ENCODE measurements at places on chromosomes 2 and 18.

DNA sequence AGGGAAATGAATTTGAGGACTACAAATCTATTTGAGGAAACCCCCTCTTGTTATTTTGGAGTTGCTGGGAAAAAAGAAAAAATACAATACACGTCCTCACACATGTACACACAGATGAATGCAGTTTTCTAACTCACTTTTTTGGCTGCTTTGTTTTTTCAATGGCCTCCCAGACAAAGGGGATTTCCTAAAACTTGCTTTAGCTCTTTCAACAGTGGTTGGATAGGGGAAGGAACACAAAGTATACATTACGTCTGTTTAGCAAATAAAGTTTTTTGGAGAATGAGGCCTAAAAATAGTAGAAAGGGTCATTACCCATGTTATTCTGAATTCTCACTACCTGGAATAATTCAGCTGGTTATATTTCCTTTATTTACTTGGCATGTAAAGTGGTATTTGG lies 125.3 kb upstream of the ITGB6 start:
- no peak for DNase-seq

- DNase-seq, result no peak
These were observed 21.9 kb upstream of the ID2 start for GRCh38 chr2:8659735-8660492.

DNA sequence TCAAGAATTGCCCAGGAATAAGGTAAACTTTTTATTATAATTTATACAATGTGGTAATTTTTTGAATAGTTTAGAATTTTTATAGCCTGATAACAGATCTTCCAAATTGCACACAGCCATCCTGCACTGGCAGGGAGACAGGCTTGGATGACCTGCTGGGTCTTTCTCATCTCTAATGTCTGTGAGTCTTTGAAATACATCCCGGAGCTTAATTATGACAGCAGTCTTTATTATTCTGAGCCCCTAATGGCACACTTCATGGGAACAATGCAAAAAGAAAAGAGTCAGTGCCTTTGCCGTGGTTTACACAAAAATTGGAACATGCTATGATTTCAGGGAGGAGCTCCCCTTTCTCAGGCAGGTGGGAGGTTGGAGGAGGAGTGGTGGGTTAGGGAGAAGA lies 71.0 kb downstream of the TMEM182 start:
- DNase-seq, result no peak

- no peak for DNase-seq
These were observed 505.4 kb downstream of the CPS1 start for GRCh38 chr2:211061612-211062296.

DNA sequence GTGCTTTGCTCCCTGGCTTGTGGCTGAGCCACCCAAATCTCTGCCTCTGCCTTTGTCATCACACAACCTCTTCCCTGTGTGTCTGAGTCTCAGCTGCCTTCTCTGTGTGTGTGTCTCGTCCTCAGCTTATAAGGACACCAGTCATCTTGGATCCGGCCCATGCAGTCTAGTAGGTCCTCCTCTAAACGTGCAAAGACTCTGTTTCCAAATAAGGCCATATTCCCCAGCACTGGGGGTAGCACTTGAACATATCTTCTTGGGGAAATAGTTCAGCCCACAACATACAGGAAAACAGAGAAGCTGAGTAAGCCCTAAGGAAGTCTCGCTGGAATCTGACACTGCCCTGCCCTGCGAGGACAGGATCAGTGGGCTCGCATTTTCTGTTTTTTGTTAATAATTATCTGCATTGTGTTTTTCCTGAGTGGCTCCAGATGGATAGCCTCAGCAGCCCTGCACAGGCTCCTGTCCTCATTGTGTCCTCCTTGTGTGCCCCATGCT lies 42.1 kb downstream of the MTCL1 start:
- peak; percentile 68 for DNase-seq

DNA sequence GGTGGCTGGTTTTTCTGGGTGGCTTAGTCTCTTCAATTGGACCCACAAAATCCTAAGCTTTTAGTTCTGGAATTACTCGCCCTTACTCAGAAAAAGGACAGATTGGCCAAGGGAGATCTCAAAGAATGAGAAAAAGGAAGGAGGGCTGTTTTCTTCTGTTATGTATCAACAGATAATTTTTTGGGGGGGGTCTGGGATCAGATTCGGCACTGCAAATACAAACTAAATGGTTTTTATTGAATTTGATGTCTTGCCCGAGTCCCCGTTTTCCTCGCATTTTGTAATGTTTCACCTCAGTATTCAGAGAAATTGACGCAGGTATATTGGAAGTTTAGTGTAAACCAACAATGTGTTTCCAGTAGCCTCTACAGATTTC lies 762 bp downstream of the YIPF4 start:
- DNase-seq, result no peak

- no peak for DNase-seq
These were observed 514.0 kb downstream of the GALR1 start for GRCh38 chr18:77763530-77764145.

DNA sequence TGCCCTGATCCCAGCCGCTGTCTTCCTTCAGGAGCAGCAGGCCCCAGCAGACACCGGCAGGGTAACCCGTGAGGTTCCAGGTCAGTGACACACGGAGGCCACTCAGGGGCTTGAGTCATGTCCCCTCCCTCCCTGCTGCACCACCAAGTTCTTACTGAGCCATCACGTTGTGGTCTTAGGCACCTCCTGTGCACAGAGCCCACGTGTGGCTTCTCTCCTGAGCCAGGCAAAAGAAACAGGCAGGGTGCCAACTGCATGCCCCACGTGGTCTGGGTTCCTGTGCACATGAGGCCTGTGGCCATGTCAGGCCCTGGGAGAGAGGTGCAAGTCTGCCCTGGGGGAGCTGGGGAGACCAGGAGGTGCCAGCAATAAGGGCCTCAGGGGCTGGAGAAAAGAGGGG lies 264.8 kb downstream of the KLHL29 start:
- DNase-seq, result peak; percentile 47

- no peak for DNase-seq
These were observed 5.2 kb upstream of the PRLH start for GRCh38 chr2:237561221-237561620.

- no peak for DNase-seq
These were observed 13.4 kb upstream of the MAT2A start for GRCh38 chr2:85525567-85525966.

DNA sequence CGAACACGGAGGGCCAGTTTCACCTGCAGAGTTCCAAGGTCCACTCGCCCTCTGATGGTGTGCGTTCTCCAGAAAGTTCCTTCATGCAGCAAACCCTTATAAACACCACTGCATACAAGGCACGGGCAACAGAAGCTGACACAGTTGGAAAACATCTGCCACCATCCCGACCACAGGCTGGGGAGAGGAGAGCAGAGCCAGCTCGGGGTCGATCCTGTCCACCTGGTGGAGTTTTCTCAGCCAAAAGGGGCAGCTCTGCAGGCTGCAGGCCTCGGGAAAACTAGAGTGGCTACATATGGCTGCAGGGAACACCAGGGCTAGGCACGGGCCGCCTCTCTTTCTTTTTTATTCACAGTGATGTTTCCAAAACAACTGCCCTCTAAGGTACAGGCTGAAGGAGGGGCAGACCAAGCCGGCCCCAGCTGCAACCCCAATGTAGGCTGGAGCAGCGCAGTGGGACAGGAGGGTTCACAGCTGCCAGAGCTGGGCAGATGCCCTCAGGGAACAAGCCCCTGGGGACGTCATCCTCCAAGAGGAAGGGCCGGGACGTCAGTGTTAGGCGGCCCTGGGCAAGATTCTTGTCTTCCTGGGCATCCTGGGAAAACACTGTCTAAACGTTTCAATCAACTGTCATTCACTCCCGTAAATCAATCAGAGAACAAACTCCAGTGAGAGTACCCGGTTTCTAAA lies 274.7 kb downstream of the TWIST2 start:
- no peak for DNase-seq

- DNase-seq, result peak; percentile 68
These were observed 201.8 kb upstream of the GALNT5 start for GRCh38 chr2:157055660-157056199.

GRCh38 chr2:208501206-208501605 lies 94.6 kb downstream of the PTH2R start:
- DNase-seq, result peak; percentile 1

DNA sequence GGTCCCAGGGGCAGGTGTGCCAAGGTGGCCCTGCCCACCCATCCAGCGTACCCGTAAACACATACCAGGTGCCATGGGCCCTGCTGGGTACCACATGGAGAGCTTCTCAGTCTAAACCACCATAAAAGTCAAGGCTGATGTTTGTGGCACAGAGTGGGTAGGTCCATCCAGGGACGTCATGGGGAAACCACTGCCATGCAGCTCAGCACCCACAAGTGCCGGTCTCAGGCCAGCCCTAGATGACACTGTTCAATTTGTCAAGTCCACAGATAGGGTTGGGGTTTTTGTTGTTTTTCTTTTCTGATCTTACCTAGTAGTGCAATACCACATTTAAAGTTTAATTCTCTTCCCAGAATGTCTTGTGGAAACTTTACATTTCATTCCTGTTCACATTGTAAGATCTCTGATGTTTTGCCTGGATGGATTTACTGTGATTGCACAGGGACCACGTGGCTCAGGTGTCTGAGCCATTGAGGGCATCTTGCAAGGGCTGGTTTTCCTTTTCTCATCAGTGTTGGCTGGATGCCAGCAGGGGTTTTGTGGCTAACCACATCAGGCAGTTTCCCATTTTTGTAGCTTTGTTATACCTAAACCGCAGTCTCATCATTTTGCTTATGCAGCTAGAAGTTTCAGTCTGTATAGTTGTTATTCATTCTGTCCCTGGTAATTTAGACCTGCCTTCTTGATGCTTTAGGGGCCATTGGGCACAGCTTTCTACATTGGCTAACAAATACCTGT lies 64.7 kb downstream of the STK25 start:
- peak; percentile 67 for DNase-seq

GRCh38 chr18:75727456-75727855 lies 300.0 kb upstream of the SMIM21 start:
- peak; percentile 39 for DNase-seq

DNA sequence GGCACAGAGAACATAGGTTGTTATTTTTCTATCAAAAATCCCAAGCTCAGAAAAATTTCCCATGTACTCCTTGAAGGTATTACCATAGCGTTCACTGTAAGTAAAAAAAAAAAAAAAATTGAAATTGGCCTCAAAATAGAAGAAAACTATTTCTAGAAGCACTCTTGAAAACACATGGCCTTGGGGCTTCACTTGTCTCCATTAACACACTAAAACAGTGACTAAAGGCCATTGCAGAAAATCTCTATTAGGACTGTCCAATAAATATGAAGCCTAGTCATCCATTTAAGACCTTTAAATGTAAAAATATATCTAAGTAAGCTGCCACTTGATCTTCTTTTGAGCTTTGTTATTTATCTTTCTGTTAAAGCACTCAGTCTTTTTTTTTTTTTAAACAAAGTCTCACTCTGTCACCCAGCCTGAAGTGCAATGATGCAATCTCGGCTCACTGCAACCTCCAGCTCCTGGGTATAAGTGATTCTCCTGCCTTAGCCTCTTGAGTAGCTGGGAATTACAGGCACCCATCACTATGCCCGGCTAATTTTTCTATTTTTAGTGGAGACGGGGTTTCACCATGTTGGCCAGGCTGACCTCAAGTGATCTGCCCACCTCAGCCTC lies 35.8 kb downstream of the CCDC68 start:
- DNase-seq, result no peak

GRCh38 chr2:26059542-26059941 lies 25.7 kb downstream of the RAB10 start:
- no peak for DNase-seq

DNA sequence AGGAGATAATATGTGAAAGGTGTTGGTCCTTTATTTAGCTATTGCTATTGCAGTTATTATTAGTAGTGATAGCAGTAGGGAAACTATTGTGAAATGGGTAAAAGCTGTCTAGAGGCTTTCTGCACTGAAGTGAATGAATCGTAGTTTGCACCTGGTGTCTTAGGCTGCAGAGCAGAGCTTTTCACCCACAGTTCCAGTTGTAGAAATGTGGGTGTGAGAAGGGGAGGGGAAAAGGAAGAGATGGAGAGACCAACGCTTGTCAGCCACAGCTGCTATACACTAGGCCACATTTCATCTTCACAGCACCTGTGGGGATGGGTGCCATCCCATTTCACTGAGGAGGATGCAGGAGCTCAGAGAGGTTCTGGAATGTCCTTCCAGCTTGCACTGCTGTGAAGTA lies 50.0 kb downstream of the TRPM8 start:
- no peak for DNase-seq

- DNase-seq, result peak; percentile 11
These were observed 9.5 kb upstream of the SLC1A4 start for GRCh38 chr2:64979744-64980143.

DNA sequence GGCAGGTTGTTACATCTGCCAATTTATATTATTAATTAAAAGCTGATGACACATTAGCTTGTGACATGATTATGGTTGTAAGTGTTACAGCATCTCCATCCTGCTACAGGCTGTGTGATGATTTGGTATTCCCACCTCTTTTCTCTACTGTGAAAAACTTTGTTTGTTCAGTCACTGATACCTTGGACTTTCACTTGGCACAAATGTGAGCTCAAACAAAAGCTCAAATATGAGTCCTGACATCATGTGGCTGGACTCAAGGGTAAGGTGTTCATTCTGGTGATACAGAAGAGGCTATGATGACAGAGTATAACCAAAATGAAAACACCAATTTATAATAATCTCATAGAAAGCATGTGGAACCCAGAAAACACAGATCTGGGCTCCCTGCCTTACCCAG lies 11.4 kb upstream of the IL36A start:
- no peak for DNase-seq

DNA sequence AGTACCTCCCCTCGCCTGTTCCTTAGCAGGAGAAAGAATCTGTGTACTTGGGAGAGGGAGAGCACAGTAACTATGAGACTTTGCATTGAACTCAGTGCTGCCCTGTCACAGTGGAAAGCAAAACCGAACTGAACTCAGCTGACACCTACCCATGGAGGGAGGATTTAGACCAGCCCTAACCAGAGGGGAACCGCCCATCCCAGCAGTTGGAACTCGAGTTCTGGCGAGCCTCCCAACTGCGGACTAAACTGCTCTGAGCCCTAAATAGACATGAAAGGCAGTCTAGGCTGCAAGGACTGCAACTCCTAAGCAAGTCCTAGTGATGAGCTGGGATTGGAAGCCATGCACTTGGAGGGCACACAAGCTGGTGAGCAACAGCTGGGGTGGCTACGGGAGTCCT lies 110.4 kb downstream of the GRB14 start:
- DNase-seq, result no peak

- no peak for DNase-seq
These were observed 722.8 kb upstream of the RAB6C start for GRCh38 chr2:129256642-129257041.

GRCh38 chr2:113182471-113183260 lies 8.9 kb downstream of the PSD4 start:
- no peak for DNase-seq

Measured in fibroblast of mammary gland (primary cell).